ENCODE measurements at places on chromosomes 3 and 15. TPM values are rescaled to one million over a fixed set of nuclear protein-coding genes. Genes with fewer than 3 reads are reported as not detected.

GRCh38 chr3:171561596-171562323 is 101.6 kb upstream of the TNIK start:
- no peaks in the 10 kb centered on the region for H3K27me3 ChIP-seq
- DNase-seq: no peak
- no peak overlapping the region for H3K27ac ChIP-seq
- no peak overlapping the region for H3K4me3 ChIP-seq

GRCh38 chr3:11641316-11641682 is 2.4 kb downstream of the VGLL4 start:
- H3K27ac ChIP-seq: peak overlapping the region; percentile 89
- H3K4me3 ChIP-seq: peak overlapping the region; percentile 88
- H3K27me3 ChIP-seq: no peaks in the 10 kb centered on the region
- no peaks in the 10 kb centered on the region for H3K36me3 ChIP-seq
- peaks cover 57% of the 10 kb centered on the region for H3K4me1 ChIP-seq
- no peak for DNase-seq

GRCh38 chr15:58795825-58796224 is 24.7 kb downstream of the MINDY2 start:
- no peak overlapping the region for H3K4me3 ChIP-seq
- H3K4me1 ChIP-seq: no peaks in the 10 kb centered on the region
- H3K27me3 ChIP-seq: no peaks in the 10 kb centered on the region
- DNase-seq: no peak
- H3K36me3 ChIP-seq: no peaks in the 10 kb centered on the region
- no peak overlapping the region for H3K27ac ChIP-seq

DNA sequence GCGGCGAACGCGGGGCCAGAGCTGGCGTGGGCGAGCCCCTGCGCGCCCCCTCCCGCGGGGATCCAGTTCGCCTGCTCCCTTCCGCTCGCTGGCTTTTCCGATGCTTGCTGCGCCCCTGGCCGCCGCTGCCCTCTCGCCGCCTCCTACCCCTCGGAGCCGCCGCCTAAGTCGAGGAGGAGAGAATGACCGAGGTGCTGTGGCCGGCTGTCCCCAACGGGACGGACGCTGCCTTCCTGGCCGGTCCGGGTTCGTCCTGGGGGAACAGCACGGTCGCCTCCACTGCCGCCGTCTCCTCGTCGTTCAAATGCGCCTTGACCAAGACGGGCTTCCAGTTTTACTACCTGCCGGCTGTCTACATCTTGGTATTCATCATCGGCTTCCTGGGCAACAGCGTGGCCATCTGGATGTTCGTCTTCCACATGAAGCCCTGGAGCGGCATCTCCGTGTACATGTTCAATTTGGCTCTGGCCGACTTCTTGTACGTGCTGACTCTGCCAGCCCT is 721 bp downstream of the P2RY1 start:
- H3K4me1 ChIP-seq: peaks cover 17% of the 10 kb centered on the region
- H3K27me3 ChIP-seq: no peaks in the 10 kb centered on the region

GRCh38 chr3:175956964-175957363 is 1097.8 kb downstream of the NAALADL2 start:
- no peaks in the 10 kb centered on the region for H3K36me3 ChIP-seq
- H3K4me1 ChIP-seq: no peaks in the 10 kb centered on the region
- H3K4me3 ChIP-seq: no peak overlapping the region
- no peak for DNase-seq
- H3K27ac ChIP-seq: no peak overlapping the region
- H3K27me3 ChIP-seq: no peaks in the 10 kb centered on the region

- H3K4me1 ChIP-seq: no peaks in the 10 kb centered on the region
- no peaks in the 10 kb centered on the region for H3K36me3 ChIP-seq
- DNase-seq: no peak
- no peak overlapping the region for H3K27ac ChIP-seq
These were observed 305.1 kb downstream of the LSAMP start for GRCh38 chr3:116140100-116140689.

GRCh38 chr15:95425859-95426258 is 904.6 kb upstream of the NR2F2 start:
- DNase-seq: no peak
- no peak overlapping the region for H3K4me3 ChIP-seq
- no peak overlapping the region for H3K27ac ChIP-seq
- no peaks in the 10 kb centered on the region for H3K36me3 ChIP-seq
- H3K27me3 ChIP-seq: no peaks in the 10 kb centered on the region

- no peaks in the 10 kb centered on the region for H3K27me3 ChIP-seq
- peak overlapping the region; percentile 63 for H3K4me3 ChIP-seq
- no peak for DNase-seq
- peaks cover 26% of the 10 kb centered on the region for H3K4me1 ChIP-seq
- no peak overlapping the region for H3K27ac ChIP-seq
- H3K36me3 ChIP-seq: no peaks in the 10 kb centered on the region
These were observed 21.9 kb downstream of the PTH1R start for GRCh38 chr3:46899151-46900006.

- H3K27ac ChIP-seq: no peak overlapping the region
- H3K27me3 ChIP-seq: no peaks in the 10 kb centered on the region
- no peak for DNase-seq
- no peak overlapping the region for H3K4me3 ChIP-seq
These were observed 16.0 kb upstream of the MRPS22 start for GRCh38 chr3:139327861-139328260.

- no peak for DNase-seq
- H3K4me3 ChIP-seq: no peak overlapping the region
- no peaks in the 10 kb centered on the region for H3K4me1 ChIP-seq
- H3K36me3 ChIP-seq: no peaks in the 10 kb centered on the region
- no peaks in the 10 kb centered on the region for H3K27me3 ChIP-seq
These were observed 693.0 kb upstream of the CADM2 start for GRCh38 chr3:84265768-84266167.

GRCh38 chr3:33826688-33827087 is 28.3 kb downstream of the PDCD6IP start:
- no peaks in the 10 kb centered on the region for H3K27me3 ChIP-seq
- peaks cover 15% of the 10 kb centered on the region for H3K36me3 ChIP-seq
- no peaks in the 10 kb centered on the region for H3K4me1 ChIP-seq
- no peak overlapping the region for H3K27ac ChIP-seq
- DNase-seq: no peak
- no peak overlapping the region for H3K4me3 ChIP-seq

GRCh38 chr3:181630853-181631252 is 80.9 kb upstream of the SOX2 start:
- no peaks in the 10 kb centered on the region for H3K36me3 ChIP-seq
- H3K4me1 ChIP-seq: no peaks in the 10 kb centered on the region
- no peak overlapping the region for H3K27ac ChIP-seq
- no peak overlapping the region for H3K4me3 ChIP-seq
- H3K27me3 ChIP-seq: no peaks in the 10 kb centered on the region

DNA sequence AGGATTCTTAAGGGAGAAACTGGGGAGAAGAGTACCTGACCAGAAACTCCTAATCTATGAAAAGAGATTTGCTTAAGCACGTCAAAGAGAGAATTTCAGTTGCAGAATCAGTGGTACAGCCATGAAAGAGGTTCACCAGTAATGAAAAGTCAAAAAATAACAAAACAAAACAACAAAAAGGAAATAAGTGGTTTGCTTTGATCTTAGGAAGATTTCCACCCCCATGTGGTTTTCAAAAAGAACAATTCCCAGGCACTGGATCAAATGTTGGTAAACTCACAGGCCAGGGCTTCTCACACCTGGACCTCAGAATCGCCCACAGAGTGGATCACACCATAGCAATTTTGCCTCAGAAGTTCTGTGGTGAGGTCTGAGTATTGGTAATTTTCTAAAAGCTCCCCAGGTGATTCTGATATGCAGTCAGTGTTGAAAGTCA is 67.5 kb downstream of the TMEM39A start:
- DNase-seq: no peak
- no peaks in the 10 kb centered on the region for H3K27me3 ChIP-seq
- peaks cover 23% of the 10 kb centered on the region for H3K36me3 ChIP-seq
- H3K4me1 ChIP-seq: no peaks in the 10 kb centered on the region

GRCh38 chr3:37395286-37395685 is 220.9 kb upstream of the LRRFIP2 start:
- no peak overlapping the region for H3K27ac ChIP-seq
- H3K27me3 ChIP-seq: no peaks in the 10 kb centered on the region
- no peaks in the 10 kb centered on the region for H3K36me3 ChIP-seq
- no peak overlapping the region for H3K4me3 ChIP-seq
- no peak for DNase-seq

GRCh38 chr3:55551644-55552043 is 64.5 kb upstream of the WNT5A start:
- H3K27me3 ChIP-seq: no peaks in the 10 kb centered on the region
- no peak overlapping the region for H3K27ac ChIP-seq
- H3K4me3 ChIP-seq: no peak overlapping the region
- H3K36me3 ChIP-seq: no peaks in the 10 kb centered on the region
- no peak for DNase-seq
- H3K4me1 ChIP-seq: no peaks in the 10 kb centered on the region

- H3K36me3 ChIP-seq: no peaks in the 10 kb centered on the region
- no peak for DNase-seq
- H3K27ac ChIP-seq: no peak overlapping the region
- H3K4me3 ChIP-seq: no peak overlapping the region
- no peaks in the 10 kb centered on the region for H3K4me1 ChIP-seq
These were observed 333.1 kb upstream of the NECTIN3 start for GRCh38 chr3:110738531-110738930.

GRCh38 chr15:70320482-70320881 is 222.8 kb upstream of the TLE3 start:
- H3K27me3 ChIP-seq: no peaks in the 10 kb centered on the region
- no peak overlapping the region for H3K4me3 ChIP-seq
- H3K36me3 ChIP-seq: no peaks in the 10 kb centered on the region
- no peak overlapping the region for H3K27ac ChIP-seq

DNA sequence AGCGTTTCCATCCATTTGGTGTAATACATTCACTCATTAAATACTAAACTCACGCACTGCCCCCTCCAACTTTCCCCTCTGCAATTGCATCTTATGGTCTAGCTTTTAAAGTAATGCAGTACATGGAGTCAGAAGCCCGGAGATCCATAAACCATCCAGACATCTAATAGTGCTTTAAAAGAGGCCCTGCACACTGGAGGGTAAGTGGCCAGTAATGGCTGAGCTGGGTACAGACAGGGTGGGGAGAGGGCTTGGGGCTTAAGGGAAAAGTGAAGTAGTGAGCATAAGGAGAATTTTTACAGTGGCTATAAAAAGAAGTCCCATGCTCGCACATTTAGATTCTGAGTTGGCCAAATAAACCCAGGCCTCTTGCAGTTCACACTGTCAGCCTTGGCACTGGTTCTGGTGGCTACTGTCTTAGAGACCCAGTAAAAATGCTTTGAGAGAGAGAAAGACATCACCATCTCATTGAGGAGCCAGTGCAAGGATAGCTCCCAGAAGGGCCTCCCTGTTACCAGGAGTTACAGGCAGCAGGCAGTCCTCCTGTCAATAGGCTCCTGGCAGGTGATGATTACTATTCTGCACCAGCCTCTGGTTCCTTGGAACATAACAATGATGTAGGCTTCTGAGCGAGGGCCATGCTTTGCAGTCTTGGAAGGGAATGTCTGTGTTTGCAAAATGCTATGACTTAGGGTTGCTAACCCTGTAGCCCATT is 112.6 kb upstream of the NEO1 start:
- no peak overlapping the region for H3K27ac ChIP-seq
- H3K4me1 ChIP-seq: no peaks in the 10 kb centered on the region
- no peaks in the 10 kb centered on the region for H3K36me3 ChIP-seq
- H3K4me3 ChIP-seq: no peak overlapping the region
- no peaks in the 10 kb centered on the region for H3K27me3 ChIP-seq

- peaks cover 3% of the 10 kb centered on the region for H3K4me1 ChIP-seq
- no peaks in the 10 kb centered on the region for H3K36me3 ChIP-seq
- no peak overlapping the region for H3K27ac ChIP-seq
- H3K27me3 ChIP-seq: no peaks in the 10 kb centered on the region
- H3K4me3 ChIP-seq: no peak overlapping the region
These were observed 3.8 kb upstream of the KIF23 start for GRCh38 chr15:69410248-69410874.

- H3K27ac ChIP-seq: no peak overlapping the region
- no peaks in the 10 kb centered on the region for H3K4me1 ChIP-seq
- H3K4me3 ChIP-seq: no peak overlapping the region
These were observed 11.2 kb downstream of the LCMT2 start for GRCh38 chr15:43318990-43319771.

DNA sequence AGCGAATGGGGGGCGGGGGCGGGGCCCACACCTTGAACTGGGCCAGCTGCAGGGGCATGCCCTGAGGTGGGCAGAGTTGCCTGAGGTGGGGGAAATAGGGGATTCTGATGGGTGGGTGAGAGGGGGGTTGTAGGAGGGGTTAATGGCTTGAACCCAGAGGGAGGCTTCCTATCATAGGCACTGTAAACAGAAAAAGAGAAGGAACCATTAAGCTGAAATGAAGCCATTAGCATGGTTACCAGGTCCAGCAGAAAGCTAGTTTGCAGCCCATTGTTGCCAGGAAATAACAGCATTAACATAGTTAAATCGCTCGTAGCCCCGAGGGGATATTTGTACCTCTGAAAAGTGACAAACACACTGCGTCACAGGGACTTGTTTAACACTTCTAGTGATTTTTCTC is 29.0 kb downstream of the ETV5 start:
- peak overlapping the region; percentile 2 for H3K4me3 ChIP-seq
- peaks cover 59% of the 10 kb centered on the region for H3K4me1 ChIP-seq
- peak overlapping the region; percentile 67 for H3K27ac ChIP-seq
- DNase-seq: no peak
- peaks cover 3% of the 10 kb centered on the region for H3K36me3 ChIP-seq

GRCh38 chr3:188559072-188559429 is 405.1 kb downstream of the LPP start:
- H3K4me3 ChIP-seq: no peak overlapping the region
- DNase-seq: no peak
- H3K27me3 ChIP-seq: no peaks in the 10 kb centered on the region
- H3K4me1 ChIP-seq: peaks cover 37% of the 10 kb centered on the region
- no peaks in the 10 kb centered on the region for H3K36me3 ChIP-seq

- H3K27ac ChIP-seq: no peak overlapping the region
- no peak for DNase-seq
- no peaks in the 10 kb centered on the region for H3K27me3 ChIP-seq
- no peaks in the 10 kb centered on the region for H3K4me1 ChIP-seq
- H3K36me3 ChIP-seq: no peaks in the 10 kb centered on the region
These were observed 316.5 kb upstream of the ICE2 start for GRCh38 chr15:60795471-60795870.

GRCh38 chr3:179606534-179607085 is 2.0 kb downstream of the NDUFB5 start:
- DNase-seq: no peak
- no peaks in the 10 kb centered on the region for H3K27me3 ChIP-seq
- H3K4me1 ChIP-seq: peaks cover 17% of the 10 kb centered on the region
- H3K4me3 ChIP-seq: no peak overlapping the region
- no peak overlapping the region for H3K27ac ChIP-seq
- H3K36me3 ChIP-seq: no peaks in the 10 kb centered on the region

The RPL39L gene
- total RNA-seq: 20.0 TPM

The FEZF2 gene
- not detected for total RNA-seq

The DUOXA2 gene
- not detected for total RNA-seq

The IL12A gene
- total RNA-seq: not detected

The NLGN1 gene
- 18.3 TPM for total RNA-seq

The GOLGA6L22 gene
- not detected for total RNA-seq

The ROBO1 gene
- 13.3 TPM for total RNA-seq

The LMOD3 gene
- total RNA-seq: not detected

The TYRO3 gene
- total RNA-seq: 8.8 TPM

The ITIH1 gene
- not detected for total RNA-seq

The EFCAB12 gene
- total RNA-seq: not detected

The STAB1 gene
- total RNA-seq: 837 TPM

The EPHA3 gene
- 10.2 TPM for total RNA-seq

The LRTM1 gene
- total RNA-seq: not detected

The CCR4 gene
- total RNA-seq: 0.56 TPM

The TNFAIP8L3 gene
- 42.0 TPM for total RNA-seq

The GOLGA6A gene
- total RNA-seq: 0.42 TPM

The CAMK2N2 gene
- not detected for total RNA-seq

The ZNF502 gene
- 4.5 TPM for total RNA-seq

The SLC30A4 gene
- total RNA-seq: 11.1 TPM

The ERICH6 gene
- total RNA-seq: not detected

Measured in thoracic aorta (tissue), 2 donors.